Nucleus accumbens (tissue), 56 donors: ENCODE measurements at places on chromosomes 3 and 15.

DNA sequence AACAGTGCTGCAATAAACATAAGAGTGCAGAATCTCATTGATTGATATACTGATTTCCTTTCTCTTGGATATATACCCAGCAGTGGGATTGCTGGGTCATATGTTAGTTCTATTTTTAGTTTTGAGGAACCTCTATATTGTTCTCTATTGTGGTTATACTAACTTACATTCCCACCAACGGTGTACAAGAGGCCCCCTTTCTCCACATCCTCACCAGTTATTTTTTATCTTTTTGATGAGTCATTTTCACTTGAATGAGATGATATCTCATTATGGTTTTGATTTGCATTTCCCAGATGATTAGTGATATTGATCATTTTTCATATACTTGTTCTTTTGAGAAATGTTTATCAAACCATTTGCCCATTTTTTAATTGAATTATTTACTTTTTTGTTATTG lies 12.4 kb upstream of the IREB2 start:
- DNase-seq = no peak

- no peak for DNase-seq
These were observed 34.6 kb downstream of the PAK2 start for GRCh38 chr3:196774191-196774820.

DNA sequence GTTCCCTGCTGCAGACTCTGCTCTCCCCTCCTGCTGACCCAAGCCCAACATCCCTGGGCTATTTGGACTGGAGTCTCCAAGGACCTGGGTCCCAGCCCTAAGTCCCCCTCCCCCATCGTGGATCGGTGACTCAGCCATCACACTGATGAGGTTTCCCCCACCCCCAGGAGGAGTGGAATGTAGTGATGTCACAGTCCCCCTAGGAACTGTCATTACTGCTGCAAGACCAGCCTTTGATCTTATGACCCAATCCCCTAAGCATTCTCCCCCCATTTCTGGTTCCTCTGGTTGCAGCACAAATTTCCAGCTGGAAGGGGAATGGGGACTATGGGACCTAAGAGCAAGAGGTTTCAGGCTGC lies 63.4 kb upstream of the CSPG4 start:
- no peak for DNase-seq

DNA sequence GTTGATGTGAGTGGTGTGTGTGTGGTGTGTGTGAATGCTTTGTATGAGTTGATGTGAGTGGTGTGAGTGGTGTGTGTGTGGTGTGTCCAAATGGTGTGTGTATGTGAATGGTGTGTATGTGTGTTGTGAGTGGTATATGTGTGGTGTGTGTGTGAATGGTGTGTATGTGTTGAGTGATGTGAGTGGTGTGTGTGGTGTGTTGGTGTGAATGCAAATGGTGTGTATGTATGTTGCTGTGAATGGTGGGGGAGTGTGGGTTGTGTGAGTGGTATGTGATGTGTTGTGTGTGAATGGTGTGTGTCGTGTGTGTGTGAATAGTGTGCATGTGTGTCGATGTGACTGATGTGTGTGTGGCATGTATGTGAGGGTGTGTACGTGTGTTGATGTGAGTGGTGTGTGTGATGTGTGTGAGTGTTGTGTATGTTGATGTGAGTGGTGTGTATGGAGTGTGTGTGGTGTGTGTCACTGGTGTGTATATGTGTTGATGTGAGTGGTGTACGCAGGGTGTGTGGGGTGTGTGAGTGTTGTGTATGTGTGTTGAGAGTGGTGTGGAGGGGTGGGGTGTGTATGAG lies 40.6 kb downstream of the ARNT2 start:
- no peak for DNase-seq

DNA sequence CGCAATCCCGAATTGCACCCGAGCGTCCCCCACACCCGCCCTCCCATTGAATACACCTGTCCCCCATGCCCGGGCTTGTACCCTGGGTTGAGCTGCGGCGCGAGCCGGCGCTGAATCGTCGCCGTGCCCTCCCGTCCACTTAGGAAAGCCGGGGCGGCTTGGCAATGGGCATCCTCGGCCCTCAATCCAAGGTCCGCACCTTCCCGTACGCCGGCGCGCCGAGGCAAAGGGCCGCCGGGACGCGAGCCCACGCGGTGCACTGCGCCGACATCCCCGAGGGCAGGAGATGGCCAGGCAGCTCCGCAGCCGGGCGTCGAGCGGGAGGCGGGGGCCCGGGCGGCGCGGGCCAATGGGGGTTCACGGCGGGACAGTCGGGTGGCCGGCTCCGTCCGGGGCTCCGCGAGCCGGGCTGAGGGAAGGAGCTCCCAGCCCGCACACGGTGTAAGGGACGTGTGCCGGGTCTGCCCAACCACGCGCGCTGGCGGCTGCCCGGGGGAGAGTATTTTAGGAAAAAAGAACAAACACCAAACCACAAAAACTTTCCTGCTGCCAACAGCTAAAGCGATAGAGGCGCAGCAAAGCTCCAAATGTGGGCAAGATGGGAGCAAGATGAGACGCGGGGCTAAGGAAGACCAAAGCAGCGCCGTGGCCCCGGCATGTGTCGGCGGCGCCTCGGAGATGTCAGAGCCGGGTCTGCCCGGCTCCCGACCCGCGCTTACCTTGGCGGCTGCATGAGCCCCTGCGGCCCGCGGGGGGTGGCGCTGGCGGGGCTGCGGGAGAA lies 621 bp downstream of the RGMA start:
- DNase-seq = no peak

DNA sequence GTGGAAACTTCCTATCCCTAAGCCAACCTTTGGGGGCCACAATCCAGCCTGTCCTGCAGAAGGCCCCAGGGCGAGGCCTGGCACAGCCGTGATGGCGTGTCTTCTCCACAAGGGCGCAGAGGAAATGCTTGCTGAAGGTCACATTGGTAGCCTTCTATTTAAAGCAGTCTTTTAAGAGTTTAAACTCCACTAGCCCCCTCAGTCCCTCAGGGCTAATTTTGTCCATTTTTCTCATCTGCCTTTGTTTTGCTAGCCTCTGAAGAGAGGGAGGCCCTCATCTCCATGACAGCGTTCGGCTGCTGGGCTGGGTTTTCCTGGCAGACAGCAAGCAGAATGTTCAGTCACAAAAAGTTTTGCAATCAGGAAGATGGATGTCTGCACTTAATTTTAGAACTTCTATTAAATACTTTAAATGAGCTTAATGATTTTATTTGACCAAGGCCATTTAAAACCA lies 40.8 kb downstream of the RARB start:
- DNase-seq = no peak

DNA sequence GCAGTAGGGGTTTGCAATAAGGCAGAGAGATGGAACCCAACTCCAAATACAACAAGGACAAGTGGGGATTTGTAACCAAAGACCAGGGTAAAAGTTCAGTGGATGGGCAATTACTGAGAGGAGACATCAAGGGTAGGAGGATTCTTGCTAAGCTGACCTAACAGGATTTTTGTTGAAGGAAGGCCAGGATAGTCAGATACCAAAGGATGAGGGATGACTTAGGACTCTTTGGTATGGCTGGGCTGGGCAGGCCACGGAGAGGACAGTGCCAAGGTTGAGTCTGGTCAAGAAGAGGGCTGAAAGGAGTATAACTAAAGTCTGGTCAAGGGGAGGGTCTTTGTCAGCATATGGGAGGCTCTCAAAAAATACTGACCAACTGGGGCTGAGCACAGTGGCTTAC lies 85.3 kb upstream of the UBE2E2 start:
- no peak for DNase-seq

DNA sequence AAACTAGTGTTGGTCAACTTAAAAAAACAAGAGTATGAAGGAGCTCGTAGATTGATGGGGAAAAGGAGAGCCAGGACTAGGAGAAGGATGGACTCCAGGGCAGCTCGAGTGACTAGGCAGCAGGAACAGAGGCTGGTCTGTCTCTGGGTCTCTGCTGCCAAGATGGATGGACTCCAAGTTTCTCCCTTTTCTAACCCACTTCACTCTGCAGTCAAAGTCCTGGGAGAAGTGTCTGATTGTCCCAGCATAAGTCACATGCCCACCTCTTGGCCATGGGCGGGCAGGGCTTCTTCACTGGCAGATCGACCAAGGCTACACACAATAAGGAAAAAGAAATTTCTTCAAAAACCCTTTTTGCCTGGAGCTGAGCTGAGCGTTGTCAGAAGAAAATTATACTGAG lies 9.2 kb upstream of the EPB42 start:
- DNase-seq = no peak

DNA sequence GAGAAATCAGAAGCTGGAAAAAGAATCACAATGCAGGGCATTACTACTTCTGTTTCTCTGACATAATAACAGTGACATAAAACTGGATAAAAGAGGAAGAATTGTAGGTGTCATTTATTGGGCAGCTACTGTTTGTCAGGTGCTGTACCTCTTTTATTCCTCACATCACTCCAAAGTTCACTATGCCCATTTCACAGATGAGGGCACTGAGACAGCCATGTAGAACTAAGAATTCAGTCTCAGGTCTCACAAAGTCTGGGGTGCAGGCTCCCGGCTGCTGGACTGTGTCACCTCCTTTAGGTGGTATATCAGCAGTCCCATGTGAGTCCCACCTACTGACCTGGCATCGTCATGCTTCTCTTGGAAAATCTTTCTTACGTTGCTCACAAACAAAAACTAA lies 20.8 kb downstream of the TMEM212 start:
- DNase-seq = no peak

DNA sequence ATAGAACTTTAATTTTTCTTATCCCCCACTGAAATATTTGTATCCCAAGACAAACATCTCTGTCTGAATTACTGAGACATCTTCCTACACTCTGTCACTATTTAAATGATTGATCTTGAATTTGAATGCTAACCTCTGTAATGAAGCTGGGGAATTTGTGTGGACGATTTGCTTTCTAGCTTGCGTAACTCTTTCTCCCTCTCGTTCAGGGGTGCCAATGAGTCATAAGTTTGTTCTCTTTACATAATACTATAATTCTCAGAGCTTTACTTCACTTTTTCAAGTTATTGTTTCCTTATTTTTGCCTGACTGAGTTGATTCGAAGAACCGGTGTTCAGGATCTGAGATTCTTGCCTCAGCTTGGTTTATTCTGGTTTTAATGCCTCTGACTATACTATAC lies 783.3 kb upstream of the CADM2 start:
- DNase-seq = no peak

- DNase-seq = no peak
These were observed 1.8 kb downstream of the DUOX2 start for GRCh38 chr15:45112143-45112590.

- DNase-seq = no peak
These were observed 24.0 kb downstream of the PSTPIP1 start for GRCh38 chr15:77018796-77019505.

DNA sequence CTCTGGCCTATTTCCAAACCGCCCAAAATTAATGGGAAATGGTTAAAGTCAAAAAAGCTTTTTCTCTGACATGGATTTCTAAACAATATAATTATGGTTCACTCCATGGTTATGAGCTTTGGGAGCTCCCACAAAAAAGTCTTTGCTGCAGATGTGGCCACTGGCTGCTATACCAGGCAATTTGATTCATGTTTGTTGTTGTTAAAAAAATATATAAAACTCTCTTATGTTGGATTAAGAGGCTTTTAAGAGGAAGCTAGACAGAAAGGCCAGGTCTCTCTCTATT lies 258.6 kb downstream of the TIGIT start:
- DNase-seq = no peak

DNA sequence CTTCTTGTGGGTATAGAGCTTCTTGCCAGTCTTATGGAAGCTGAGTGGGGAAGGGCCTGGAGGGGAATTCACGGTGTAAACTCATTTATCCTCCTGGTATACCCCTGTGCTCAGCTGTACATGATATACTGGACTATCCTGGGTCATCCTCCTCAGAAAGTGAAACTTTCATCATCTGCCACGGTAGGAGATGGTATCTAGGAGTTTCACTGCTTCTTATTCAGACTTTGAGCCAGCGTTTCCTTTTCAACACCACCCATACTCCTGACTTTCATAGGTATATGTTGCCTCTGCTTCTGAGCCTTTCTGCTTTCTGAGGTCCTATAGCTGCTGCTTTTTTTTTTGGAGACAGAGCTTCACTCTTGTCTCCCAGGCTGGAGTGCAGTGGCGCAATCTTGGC lies 15.6 kb downstream of the SENP5 start:
- no peak for DNase-seq

DNA sequence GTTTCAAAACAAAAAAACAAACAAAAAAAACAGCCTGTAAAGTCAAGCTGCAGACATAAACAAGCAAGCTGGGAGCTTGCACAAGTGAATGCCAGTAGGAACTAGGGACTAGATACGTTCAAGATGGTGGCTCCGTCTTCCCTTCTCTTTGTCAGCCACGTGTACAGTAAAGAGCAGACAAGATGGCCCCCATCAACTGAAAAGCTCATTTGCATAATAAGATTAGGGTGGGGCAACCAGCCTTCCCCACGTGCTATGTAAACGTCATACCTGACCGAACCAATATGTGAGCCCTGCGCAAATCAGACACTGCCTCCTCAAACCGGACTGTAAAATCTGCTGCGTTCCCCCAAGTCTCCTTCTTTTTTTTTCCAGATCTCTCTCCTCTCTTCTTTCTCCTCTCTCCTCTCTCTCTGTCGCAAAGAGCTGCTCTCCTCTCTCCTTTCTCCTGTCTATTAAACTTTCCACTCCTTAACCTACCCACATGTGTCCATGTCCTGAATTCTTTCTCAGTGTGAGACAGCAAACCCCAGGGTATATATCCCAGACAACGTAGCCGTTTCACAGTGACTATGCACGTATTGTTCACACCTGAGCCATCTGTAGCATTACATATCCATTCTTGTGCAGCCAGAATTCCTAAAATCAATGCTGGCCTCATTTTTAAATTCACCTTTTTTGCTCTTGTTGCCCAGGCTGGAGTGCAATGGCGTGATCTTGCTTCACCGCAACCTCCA lies 31.2 kb upstream of the FXR1 start:
- DNase-seq = no peak

DNA sequence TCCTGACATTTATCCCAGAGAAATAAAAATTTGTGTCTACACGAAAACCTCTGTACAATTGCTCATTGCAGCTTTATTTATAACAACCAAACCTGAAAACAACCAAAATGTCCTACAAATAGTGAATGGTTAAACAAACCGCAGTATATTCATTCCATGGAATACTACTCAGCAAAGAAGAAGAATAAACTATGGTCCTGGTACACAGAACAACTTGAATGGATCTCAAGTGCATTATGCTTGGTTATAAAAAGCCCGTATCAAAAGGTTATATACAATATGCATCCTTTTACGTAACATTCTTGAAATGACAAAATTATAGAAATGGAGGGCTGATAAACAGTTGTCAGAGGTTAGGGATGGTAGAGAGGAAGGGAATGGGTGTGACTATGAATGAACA lies 3.7 kb downstream of the SEC22C start:
- no peak for DNase-seq

GRCh38 chr15:40747685-40748631 lies 7.1 kb downstream of the RMDN3 start:
- DNase-seq = no peak

DNA sequence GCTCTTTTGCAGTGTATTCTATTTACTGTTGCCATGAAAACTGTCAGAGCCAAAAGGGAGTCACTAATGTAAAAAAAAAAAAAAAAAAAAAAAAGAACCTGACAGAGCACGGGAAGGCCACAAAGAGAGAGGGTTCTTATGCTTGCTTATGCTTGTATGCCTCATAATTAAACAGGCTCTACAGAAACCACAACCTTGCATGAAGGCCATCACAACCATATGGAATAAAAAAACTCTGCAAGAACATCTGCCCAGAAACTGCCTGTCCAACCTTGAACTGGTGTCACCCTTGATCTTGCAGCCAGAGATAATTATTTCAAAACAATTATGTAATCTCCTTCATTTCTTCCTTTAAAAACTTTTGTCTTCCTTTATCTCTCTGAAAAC lies 50.1 kb downstream of the CFAP20DC start:
- DNase-seq = no peak

GRCh38 chr15:99764522-99764921 lies 31.3 kb upstream of the LYSMD4 start:
- no peak for DNase-seq

GRCh38 chr3:45553469-45553974 lies 41.0 kb upstream of the LIMD1 start:
- no peak for DNase-seq
